ENCODE measurements at places on chromosomes 3 and 15.
A peak's percentile ranks its signal among the peaks of the same experiment; 100 is the strongest.

GRCh38 chr3:128556384-128556783 lies 63.4 kb upstream of the GATA2 start:
- no peak for DNase-seq

- no peak for DNase-seq
Observed at GRCh38 chr3:150351398-150351797, 56.7 kb upstream of the TSC22D2 start.

DNA sequence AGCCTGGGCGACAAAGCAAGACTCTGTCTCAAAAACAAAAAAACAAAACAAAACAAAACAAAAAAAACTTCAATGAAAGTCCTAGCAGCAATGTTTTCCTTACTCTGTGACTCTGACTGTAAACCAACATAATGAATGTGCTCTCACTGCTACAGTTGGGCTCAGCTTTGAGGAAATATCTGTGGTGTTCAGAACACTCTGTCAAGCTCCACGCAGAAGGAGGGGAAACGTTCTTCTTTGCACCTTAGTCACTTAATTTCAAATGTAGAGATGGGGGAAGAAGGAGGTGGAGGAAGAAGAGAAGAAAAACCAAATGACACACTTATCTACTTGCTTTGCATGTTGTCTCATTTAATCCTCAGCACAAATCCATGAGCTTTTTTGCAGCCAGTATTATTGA lies 107.1 kb upstream of the UBE3A start:
- no peak for DNase-seq

DNA sequence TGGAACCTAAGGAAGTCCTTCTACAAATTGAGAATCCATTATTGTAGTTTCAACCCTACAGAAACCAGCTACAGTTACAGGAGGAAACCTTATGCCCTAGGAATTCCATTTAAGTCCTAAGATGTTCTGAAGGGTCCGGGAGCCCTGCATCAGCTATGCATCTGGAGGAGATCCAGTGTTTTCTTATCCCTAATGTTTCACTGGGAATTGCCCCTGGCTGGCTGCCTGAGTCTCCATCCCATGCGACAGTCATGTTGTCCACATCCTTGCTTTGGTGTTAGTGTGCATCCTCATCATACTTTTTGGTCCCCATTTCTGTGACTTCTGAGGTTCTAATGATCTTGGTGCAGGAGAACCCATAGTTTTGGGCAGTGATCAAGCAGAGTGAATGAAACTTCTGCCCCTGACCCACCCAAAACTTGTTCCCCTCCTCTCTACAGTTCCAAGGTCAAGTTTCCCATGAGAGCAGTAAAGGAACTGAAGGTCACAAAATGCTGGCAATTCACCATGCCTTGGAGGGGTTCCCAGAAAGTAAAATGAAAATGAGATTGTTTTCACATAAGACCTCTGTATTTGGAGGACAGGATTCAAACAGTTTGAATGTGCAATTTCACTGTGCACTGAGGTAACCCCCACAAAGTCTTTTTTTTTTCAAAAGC lies 121.9 kb upstream of the PHLDB2 start:
- no peak for DNase-seq

DNA sequence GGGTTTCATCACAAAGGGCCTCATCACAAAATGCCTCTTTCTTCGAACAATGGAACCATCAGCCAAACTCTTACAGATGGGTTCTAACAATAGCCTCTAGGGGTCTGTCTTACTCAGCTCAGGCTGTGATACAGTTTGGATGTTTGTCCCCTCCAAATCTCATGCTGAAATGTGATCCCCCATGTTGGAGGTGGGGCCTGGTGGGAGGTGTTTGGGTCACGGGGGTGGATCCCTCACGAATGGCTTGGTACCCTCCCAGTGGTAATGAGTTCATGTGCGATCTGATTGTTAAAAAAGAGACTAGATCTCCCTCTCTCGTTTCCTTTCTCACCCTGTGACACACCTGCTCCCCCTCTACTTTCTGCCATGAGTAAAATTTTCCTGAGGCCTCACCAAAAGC lies 47.9 kb upstream of the LIPC start:
- peak; percentile 7 for DNase-seq

DNA sequence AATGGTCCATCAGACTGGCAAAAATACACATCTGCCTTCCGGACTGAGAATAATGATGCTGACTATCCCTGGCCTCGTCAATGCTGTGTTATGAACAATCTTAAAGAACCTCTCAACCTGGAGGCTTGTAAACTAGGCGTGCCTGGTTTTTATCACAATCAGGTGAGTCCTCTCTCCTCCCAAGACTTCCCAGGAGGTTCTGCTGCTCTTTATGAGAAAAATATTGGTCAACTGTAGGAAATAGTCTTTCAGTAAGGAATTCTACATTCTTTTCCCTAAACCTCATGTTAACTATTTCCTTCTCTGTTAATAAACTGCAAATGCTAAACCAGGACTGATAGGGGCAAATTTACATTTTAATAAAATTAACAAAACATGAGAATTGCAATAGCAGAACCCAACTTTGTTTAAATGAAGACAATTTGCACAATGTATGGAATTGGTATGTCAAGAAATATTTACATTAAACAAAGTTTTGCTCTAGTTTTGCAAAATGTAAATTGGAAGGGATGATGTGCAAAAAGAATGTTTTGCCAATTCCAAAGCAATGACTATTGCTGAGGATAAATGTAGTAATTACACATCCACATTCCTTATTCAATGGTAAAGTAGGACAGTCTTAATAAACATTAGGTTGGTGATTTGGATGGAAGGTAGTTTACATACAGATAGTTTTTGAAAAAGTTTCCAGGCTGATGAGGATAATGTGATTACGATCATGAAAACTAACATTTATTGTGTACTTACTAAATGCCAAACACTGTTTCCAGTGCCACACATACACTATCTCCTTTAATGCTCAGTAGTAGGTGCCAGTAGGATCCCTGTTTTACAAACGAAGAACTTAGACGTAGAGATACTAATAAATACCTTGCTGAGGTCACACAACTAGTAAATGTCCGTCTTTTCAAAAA lies 21.1 kb downstream of the UPK1B start:
- no peak for DNase-seq

- DNase-seq, result peak; percentile 15
Observed at GRCh38 chr3:128076483-128077201, 24.4 kb downstream of the SEC61A1 start.

GRCh38 chr3:129618901-129619671 lies 12.6 kb upstream of the PLXND1 start:
- DNase-seq, result peak; percentile 40

DNA sequence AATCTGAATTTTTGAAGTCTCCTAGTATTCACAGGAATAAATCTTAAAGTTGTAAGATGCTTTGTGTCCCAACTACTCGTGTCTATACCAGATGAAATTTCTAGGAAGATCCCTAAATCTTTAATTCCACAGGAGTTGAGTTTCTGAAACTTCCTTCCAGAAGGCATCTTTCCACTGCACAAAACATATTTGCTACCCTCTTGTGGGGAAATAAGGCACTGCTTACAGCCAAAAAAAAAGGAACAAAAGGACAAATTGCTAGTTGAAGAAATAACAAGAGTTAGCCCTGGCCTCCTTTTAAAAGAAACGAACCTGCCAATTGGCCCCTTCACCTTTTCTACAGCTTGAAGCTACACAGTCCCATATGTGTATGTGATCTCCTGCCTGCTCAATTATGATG lies 54.0 kb downstream of the TAFA4 start:
- DNase-seq, result peak; percentile 42

GRCh38 chr3:10594915-10595314 lies 89.5 kb upstream of the ATP2B2 start:
- peak; percentile 38 for DNase-seq

GRCh38 chr3:10023587-10024310 lies 2.5 kb upstream of the FANCD2 start:
- DNase-seq, result no peak

GRCh38 chr3:167615030-167615429 lies 38.7 kb downstream of the WDR49 start:
- no peak for DNase-seq

DNA sequence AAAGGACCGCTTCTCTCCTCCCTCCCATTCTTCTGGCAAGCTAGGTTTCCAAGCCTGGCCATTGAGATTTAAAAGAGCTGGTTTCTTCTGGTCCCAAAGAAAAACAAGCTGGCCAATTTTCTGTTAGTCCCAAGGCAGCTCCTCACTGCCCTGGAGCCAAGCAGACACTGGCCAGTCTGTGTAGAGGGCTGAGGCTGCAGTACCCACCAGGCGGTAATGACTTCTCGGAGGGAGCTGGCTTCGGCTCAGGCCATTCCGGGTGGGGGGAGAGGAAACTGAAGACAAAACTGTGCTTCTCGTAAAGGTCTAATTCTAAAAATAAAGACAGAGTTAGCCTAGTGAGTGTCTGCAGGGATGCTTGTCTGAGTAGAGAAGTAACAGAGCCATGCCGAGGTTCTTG lies 78.5 kb upstream of the SMAD3 start:
- no peak for DNase-seq

DNA sequence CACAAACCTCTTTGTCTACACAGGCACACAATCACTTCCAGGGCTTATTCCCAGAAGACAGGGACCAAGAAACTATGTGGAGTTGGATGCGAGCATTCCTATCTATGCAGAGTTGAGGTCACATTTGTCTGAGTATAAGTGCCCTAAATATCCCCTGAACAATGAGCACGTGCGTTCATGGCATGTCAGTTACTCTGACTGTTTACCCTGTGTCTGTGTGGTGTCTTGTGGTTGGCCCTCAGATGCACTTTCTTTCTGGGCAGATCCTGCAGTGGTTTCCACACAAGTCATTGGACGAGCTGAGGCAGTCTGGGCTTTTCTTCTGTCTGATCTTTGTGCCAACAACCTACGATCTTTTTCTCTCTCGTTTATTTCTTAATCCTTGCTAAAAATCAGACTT lies 134.5 kb downstream of the FBN1 start:
- no peak for DNase-seq

DNA sequence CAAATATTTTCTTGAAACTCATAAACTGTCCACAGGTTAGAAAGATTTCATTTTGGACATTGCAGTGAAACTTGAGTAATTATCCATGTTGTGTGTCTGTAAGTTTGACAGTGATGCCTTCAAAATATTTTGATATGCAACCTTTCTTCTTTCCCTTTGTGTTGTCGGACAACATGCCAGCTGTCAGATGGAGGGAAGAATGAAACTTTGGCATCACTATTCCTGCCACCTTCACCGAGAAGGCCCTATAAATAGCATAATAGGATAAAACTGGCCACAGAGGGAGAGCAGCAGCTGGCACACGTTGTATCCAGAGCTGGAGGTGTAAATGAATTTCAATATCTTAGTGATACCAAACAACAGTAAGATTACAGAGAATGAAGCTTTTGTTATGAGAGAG lies 436.7 kb upstream of the CFAP20DC start:
- no peak for DNase-seq

- DNase-seq, result no peak
Observed at GRCh38 chr3:179860275-179861107, 176.2 kb downstream of the PEX5L start.

DNA sequence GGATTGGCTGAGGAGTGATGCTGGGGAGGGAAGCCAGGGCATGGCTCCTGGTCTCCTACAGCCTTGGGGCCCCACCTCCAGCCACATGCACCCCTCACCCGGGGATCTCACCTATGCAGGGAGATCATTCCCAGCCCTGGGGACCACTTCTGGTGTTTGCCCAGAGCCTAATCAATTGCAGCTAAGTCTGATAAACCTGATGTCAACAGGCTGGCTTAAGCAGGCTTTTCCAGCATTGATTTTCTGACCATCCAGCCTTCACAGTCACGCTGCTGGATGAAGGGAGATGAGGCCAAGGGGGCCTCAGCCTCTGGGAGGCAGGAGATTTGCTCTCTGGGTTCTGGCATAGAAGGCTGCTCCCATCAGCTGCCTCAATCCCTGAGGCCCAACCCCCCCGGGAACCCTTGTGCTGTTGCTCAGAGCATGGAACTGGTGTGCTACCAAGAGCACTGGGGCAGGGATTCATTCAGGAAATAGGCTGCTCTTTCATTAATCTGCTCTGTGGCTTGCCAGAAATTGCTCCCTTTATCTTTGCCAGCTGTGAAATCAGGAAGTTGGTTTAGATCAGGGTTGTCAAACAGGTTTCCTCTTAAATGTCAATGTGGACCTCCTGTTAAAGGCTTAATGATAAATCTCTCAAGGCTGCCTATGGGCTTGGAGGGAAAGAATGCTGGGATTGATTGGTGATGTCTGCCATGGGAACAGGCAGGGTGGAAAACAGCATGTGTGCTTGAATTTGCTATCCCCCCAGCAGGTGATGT lies 19.0 kb downstream of the FAM3D start:
- DNase-seq, result peak; percentile 91

DNA sequence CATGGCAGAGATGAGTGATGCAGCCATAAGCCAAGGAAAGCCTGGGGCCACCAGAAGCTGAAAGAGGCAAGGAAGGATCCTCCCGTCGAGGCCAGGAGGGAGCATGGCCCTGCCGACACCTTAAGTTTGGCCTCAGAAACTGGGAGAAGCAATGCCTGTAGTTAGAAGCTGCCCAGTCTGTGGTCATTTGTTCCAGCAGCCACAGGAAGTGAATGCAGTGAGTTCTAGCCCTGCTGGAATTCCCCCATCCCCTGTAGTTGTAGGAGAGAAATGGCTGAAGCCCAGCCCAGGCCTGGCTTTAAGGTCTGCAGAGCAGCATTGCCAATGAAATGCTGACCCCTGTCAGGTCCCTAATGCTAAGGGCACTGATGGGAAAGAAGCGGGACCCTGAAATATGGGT lies 12.2 kb upstream of the CHSY1 start:
- no peak for DNase-seq

DNA sequence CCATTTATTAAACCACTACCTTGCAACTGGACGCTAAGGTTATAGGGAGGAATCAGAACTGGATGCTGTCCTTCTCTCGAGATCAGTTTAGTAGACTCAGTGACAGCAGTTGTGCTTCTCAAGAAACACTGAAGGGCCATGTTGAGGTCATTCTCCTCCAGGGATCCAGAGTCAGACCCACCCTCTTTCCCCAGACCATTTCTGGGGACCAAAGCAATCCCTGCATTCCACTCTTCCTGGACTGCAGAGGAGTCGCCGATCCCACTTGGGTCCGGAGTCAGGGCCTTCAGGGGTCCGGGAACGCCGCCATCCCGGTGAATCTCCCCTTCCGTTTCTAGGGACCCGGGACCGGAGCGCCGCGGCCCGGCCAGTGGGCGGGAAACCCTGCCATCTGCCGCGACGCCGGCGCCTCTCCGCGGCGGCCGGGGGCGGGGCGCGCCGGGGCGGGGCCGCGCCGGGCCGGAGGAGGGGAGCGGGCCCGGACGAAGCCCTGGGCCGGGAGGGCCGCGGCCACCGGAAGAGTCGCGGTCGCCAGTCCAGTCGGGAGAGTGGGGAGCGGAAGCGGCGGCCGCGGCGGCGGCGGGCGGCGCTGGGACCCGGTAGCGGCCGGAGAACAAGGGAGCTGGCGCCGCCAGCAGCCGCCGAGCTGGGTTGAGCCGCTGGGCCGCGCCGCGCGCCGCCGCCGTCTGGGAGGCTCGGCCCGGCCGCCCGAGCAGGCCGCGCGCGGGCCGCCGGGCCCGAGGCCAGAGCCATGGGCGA lies at the start of gene DVL3:
Gene DVL3, plus strand, starts transcription at position 493 of the 759 bp plus-strand sequence. Its CDS starts 259 bp downstream, at position 752.
- no peak for DNase-seq

GRCh38 chr3:12840591-12841148 lies 695 bp downstream of the RPL32 start:
- DNase-seq, result no peak

DNA sequence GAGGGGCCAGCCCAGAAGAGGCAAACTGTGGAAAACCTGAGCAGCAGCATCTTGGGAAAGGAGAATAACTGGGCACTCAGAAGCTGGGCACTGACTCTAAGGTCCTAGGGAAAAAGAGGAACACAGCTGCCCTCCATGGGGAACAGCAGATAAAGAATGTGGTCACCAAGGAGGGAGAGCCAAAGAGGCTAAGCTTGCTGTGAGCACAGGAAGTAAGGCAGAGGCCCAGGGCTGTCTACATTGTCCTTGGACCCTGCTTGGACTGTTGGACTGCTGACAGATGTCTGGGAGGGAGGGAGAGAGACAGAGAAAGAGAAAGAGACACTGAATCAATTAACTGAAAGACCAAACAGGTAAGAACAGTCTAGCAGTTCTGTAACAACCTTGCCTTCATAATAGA lies 4.5 kb upstream of the MNS1 start:
- peak; percentile 22 for DNase-seq
